Liver (tissue), 10 donors: ENCODE measurements at places on chromosomes 7 and 10. TPM values are rescaled to one million over a fixed set of nuclear protein-coding genes. Genes with fewer than 3 reads are reported as not detected.

The ZNF33A gene
- 16.2 TPM for total RNA-seq

The TMEM130 gene
- not detected for total RNA-seq

The ADAM12 gene
- total RNA-seq, result 0.25 TPM

The KLHL7 gene
- 12.6 TPM for total RNA-seq

The LIPN gene
- total RNA-seq, result 0.25 TPM

The SLC13A1 gene
- total RNA-seq, result not detected

The OR2A42 gene
- not detected for total RNA-seq

The OGDHL gene
- total RNA-seq, result 5.2 TPM

The SPDYE9 gene
- not detected for total RNA-seq

The GNGT1 gene
- not detected for total RNA-seq

The HPSE2 gene
- 0.05 TPM for total RNA-seq

The KLLN gene
- total RNA-seq, result 0.42 TPM

The IL6 gene
- total RNA-seq, result not detected

The ICA1 gene
- 12.7 TPM for total RNA-seq

The ANKRD61 gene
- not detected for total RNA-seq

The GIMAP6 gene
- total RNA-seq, result 15.0 TPM

The ADARB2 gene
- 0.59 TPM for total RNA-seq

The C10orf95 gene
- 0.09 TPM for total RNA-seq

The WAPL gene
- total RNA-seq, result 36.1 TPM

The SPDYE2B gene
- total RNA-seq, result not detected

The PROSER2 gene
- total RNA-seq, result 10.9 TPM

The PSTK gene
- 4.6 TPM for total RNA-seq

The DYDC2 gene
- total RNA-seq, result 0.25 TPM

The LRRC18 gene
- not detected for total RNA-seq

The TET1 gene
- 1.2 TPM for total RNA-seq

The ETV1 gene
- 3.8 TPM for total RNA-seq

The GRM8 gene
- total RNA-seq, result 4.9 TPM

The FOXP2 gene
- total RNA-seq, result 4.0 TPM

The PLAU gene
- 1.0 TPM for total RNA-seq

The OR2A5 gene
- 0.28 TPM for total RNA-seq

The EBF3 gene
- total RNA-seq, result not detected

The IL15RA gene
- 9.2 TPM for total RNA-seq

The PIK3CG gene
- 4.1 TPM for total RNA-seq

The ZNF488 gene
- 0.09 TPM for total RNA-seq

The C7orf57 gene
- total RNA-seq, result not detected

The OIT3 gene
- 55.1 TPM for total RNA-seq

The TAS2R41 gene
- not detected for total RNA-seq

The GRIFIN gene
- not detected for total RNA-seq
